Calu3 (cell line): ENCODE measurements at places on chromosomes 7 and 10. TPM values are rescaled to one million over a fixed set of nuclear protein-coding genes. Genes with fewer than 3 reads are reported as not detected.

DNA sequence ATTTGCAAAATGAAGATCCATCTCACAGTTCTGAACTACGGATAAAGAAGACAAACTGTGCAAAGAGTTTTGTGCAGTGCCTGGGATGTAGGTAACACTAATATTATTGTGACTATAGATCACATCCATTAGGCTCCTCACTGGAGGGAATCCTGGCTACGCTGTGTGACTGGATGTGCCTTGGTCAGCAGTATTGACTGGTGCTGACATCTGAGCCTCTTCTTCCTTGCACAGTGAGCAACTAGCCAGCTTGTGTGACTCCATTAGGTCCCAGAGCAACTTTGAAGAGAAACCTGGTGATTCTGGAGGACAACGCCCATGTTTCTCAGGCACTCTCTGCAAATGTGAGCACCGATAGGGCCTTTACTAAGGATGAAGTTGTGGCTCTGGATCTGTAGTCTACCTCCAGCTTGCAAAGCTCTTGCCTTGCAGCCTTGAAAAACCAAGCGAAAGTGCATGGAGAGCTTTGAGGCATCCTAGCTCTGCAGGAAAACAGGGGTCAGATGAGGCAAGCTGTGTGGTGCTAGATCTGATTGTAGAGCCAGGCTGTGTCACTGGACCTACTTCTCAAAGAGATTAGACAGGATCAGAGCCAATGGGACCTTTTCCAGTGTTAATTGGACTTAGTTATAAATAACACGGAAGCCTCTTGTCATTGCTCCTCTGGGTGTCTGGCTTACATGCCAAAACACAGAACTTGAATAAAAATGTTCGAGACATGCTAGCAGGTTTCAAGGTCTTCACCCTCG is 303.6 kb upstream of the LYZL1 start:
- H3K4me1 ChIP-seq: peaks cover 26% of the 10 kb centered on the region
- no peaks in the 10 kb centered on the region for H3K36me3 ChIP-seq
- H3K27me3 ChIP-seq: no peaks in the 10 kb centered on the region
- H3K4me3 ChIP-seq: no peak overlapping the region

DNA sequence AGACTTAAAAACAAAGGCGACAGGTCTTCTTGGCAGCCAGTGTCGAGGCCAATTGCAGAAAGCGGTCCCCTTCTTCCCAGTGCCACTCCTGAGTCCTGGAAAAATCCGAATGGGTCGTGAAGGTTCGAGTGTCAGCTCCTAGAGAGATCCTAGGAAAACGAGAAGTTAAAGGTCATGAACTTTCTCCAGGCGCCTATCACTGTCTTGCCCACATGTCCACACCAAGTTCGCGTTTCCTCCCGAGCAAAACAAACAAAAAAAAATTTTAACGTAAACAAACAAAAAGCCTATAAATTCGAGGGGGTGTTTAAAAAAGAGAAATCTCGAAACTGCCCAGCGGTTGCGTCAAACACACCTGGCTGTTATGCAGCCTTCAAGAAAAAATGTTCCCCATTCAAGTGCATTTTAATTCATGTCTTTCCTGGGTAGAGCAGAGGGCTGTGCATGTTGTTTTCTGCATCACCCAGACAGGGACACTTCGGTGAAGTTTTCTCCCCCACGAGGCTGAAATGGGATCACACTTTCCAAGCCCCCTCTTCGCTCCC is 1.5 kb downstream of the ARHGAP21 start:
- peak overlapping the region; percentile 65 for H3K27ac ChIP-seq
- H3K36me3 ChIP-seq: peaks cover 48% of the 10 kb centered on the region
- DNase-seq: no peak
- H3K4me3 ChIP-seq: no peak overlapping the region

GRCh38 chr7:110877016-110877415 is 213.9 kb upstream of the LRRN3 start:
- no peaks in the 10 kb centered on the region for H3K36me3 ChIP-seq
- no peak overlapping the region for H3K4me3 ChIP-seq
- no peaks in the 10 kb centered on the region for H3K27me3 ChIP-seq
- no peak overlapping the region for H3K27ac ChIP-seq

- no peak overlapping the region for H3K4me3 ChIP-seq
- no peak overlapping the region for H3K27ac ChIP-seq
- DNase-seq: no peak
- H3K4me1 ChIP-seq: no peaks in the 10 kb centered on the region
- H3K27me3 ChIP-seq: peaks cover 70% of the 10 kb centered on the region
These were observed 44.8 kb upstream of the ELFN1 start for GRCh38 chr7:1624999-1625927.

ZSCAN25 gene
- total RNA-seq: 12.9 and 13.5 TPM in 2 replicates
